IMR-90 (cell line): ENCODE measurements at places on chromosomes 1 and 21. TPM values are rescaled to one million over a fixed set of nuclear protein-coding genes. Genes with fewer than 3 reads are reported as not detected.

LCE1D gene
- not detected in 2 replicates for total RNA-seq

ESPN gene
- total RNA-seq = under 0.01 TPM in 1 of 2 replicates, not detected in the other

TIE1 gene
- 2.3 and 3.3 TPM in 2 replicates for total RNA-seq

LENEP gene
- not detected in 2 replicates for total RNA-seq

KCNJ10 gene
- not detected in 2 replicates for total RNA-seq

PRKAA2 gene
- 1.4 and 2.2 TPM in 2 replicates for total RNA-seq

KIF21B gene
- 0.36 and 0.56 TPM in 2 replicates for total RNA-seq

KIAA0040 gene
- under 0.01 and 0.18 TPM in 2 replicates for total RNA-seq

RGL1 gene
- 7.5 TPM in 2 replicates for total RNA-seq

CLCA4 gene
- total RNA-seq = not detected in 2 replicates

ASH1L gene
- total RNA-seq = 18.5 and 23.9 TPM in 2 replicates

TFAP2E gene
- total RNA-seq = under 0.01 TPM in 2 replicates

LCE1A gene
- not detected in 2 replicates for total RNA-seq

CFH gene
- total RNA-seq = 6.3 and 12.8 TPM in 2 replicates

DPM3 gene
- total RNA-seq = 29.0 and 30.6 TPM in 2 replicates

KRTAP7-1 gene
- not detected in 2 replicates for total RNA-seq

ZSWIM5 gene
- total RNA-seq = under 0.01 TPM in 2 replicates
